ENCODE measurements at places on chromosomes 5 and 9.

GRCh38 chr9:91825422-91825821 is 124.6 kb downstream of the ROR2 start:
- DNase-seq, result no peak

DNA sequence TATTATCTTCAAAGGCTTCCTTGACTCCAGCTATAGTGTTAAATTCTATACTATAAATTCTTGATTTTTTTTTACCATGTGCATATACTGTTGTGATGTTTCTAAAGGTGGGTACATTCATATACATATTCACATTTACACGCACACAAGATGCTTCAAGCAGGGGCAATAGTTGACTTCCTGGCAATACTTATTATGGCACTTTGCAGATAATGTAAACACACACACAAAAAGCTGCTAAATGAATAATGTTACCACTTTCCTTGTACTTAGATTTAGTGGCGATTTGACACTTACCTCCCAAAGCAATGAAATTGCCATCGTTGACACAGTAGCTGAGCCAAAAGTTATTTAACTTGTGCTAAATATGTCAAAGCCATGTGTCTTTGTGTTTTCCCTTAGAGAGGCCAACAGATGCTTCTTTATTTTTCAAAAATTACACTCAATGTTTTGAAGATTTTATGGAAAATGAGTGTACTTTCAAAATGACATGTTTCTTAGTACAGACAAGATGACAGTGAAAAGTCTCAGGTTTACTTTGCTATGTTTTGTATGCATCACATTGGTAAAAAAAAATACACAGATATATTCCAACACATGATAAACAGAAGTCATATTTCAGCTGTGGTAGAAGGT is 12.2 kb upstream of the ERAP2 start:
- DNase-seq, result no peak

DNA sequence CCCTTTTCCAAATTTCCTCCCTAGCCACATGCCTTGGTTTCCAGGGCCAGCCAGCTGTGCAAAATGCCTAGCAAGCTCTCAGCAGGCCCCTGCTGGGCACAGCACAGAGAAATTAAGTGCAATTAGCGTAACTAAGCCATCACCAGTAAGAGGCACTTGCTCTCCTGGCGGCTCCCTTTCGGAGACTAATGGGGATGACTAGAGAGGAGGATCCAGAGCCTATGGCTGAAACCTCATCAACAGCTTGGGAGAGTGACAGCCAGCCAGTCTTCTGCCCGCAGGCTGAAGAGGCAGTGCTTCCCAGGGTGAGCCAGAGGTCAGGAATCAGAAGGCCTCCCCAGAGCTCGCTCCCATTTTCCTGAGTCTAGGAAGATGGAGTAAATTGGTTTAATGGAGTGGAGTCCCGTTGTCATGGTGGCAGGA is 108.4 kb downstream of the KCNIP1 start:
- no peak for DNase-seq

- no peak for DNase-seq
Observed at GRCh38 chr5:144201588-144201987, 30.9 kb downstream of the KCTD16 start.

DNA sequence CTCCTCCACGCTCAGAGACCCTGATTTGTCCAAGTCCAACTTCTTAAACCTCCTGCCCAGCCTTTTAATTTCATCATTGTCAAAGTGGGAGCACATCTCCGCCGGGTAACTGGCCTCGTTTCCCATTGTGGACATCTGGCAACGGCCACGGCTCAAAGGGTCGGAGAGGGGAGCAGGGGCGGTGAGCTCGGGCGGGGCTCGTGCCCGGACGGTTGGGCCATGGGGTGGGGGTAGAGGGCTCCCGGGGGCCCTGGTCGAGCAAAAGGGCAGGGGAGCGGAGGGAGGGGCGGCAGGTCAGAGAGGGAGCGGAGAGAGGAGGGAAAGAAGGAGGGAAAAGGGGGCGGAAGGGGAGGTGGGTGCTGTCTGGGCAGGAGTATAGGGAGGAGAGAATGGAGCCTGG is at the start of gene PPP3R2:
TSS of gene PPP3R2 (minus strand) at position 174 of the 400 bp plus-strand sequence. CDS start at position 126, 48 bp downstream.
- DNase-seq, result no peak

GRCh38 chr5:59560553-59560952 is 333.0 kb downstream of the PDE4D start:
- peak; percentile 54 for DNase-seq

- no peak for DNase-seq
Observed at GRCh38 chr5:154203798-154204578, 13.5 kb downstream of the GALNT10 start.

- peak; percentile 92 for DNase-seq
Observed at GRCh38 chr5:8864053-8864452, 681.8 kb downstream of the SEMA5A start.

GRCh38 chr9:36818965-36819870 is 214.8 kb downstream of the PAX5 start:
- no peak for DNase-seq

GRCh38 chr5:180636016-180636402 is 13.4 kb downstream of the FLT4 start:
- no peak for DNase-seq

DNA sequence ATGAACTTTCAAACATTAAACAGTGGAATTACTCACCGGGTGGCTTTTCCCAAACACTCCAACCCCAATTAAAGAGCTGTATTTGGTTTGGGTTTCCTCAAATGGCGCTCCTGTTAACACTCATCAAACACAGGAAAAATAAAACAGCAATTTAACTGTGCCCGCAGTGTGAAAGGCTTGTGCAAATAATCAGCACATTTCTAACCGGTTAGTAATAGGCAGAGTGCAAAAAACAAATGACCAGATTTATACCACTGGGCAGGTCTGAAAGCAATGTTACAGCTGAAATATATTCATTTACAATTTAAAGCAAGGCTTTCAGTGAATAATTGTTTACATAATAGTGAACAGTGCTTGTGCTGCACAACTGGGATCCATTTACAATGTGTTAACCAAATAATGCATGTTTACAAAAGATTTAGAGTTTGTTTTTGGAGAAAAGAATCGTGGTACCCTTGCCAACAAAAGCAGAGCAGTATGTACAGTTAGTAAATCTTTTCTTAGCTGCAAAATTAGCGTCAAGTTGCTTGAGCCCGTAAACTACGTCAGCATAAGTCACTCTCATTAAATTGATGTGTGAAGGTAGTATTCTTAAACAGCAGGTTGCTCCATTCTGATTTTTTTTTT is 662.9 kb upstream of the ZNF608 start:
- no peak for DNase-seq

DNA sequence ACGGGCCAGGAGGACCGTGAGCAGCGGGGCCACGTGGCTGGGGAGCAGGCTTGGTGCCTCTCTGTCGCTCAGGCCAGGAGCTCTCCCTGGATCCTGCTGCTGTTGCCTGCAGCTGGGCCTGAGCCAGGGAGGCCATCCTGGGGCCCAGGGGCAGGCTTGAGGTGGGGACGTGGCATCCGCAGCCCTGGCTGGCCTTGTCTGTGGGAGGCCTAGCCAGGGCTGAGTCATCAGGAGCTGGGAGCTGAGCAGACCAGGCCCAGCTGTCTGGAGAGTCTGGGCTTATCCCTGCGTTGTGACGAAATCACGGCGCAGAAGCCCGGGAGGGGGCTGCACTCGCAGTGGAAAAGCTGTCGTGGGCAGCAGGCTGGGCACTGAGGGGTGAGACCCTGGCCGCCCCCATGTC is 138.8 kb upstream of the COL5A1 start:
- DNase-seq, result no peak

DNA sequence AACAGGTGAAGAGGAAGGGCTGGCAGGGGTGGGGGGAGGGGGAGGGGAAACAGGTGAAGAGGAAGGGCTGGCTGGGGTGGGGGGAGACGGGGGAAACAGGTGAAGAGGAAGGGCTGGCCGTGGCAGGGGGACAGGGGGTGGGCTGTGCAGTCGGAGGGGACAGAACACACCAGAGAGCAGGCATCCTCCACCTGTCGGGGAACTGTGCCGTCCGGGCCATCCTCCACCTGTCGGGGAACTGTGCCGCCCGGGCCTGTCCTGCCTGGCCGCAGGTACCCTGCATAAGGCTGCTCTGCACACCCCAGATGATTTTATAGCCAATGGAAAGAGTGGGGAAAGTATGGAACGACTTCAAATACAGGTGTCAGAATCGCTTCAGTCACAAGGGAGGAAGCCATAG is 32.5 kb upstream of the PPP1R26 start:
- DNase-seq, result no peak

GRCh38 chr5:176784218-176785165 is 25.9 kb upstream of the UNC5A start:
- peak; percentile 21 for DNase-seq

DNA sequence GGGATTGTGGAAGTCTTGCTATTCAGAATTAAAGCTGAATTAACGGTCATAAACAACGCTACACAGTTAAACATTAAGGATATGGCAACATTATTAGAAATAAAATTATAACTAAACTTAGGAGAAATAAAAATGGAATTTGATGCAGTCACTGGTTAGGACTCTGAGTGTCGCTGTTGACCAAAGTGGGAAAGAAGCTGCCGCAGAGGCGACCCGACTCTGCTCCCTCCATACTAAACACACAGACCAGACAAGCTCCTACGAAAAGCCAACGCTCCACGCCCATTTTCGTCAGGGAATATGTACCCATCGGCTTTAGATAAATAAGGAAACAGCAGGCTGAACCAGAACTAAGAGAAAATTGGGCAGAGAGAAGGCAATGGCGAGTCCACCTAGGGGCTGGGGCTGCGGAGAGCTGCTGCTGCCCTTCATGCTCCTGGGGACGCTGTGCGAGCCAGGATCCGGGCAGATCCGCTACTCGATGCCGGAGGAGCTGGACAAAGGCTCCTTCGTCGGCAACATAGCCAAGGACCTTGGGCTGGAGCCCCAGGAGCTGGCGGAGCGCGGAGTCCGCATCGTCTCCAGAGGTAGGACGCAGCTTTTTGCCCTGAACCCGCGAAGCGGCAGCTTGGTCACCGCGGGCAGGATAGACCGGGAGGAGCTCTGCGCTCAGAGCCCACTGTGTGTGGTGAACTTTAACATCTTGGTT is at the start of gene PCDHGA5:
TSS of gene PCDHGA5 (plus strand) at position 211 of the 709 bp plus-strand sequence. CDS start at position 380, 169 bp downstream.
- DNase-seq, result peak; percentile 20

- DNase-seq, result no peak
Observed at GRCh38 chr5:174733091-174733690, 8.8 kb downstream of the MSX2 start.

- no peak for DNase-seq
Observed at GRCh38 chr9:129080298-129080600, 662 bp upstream of the DOLPP1 start.

DNA sequence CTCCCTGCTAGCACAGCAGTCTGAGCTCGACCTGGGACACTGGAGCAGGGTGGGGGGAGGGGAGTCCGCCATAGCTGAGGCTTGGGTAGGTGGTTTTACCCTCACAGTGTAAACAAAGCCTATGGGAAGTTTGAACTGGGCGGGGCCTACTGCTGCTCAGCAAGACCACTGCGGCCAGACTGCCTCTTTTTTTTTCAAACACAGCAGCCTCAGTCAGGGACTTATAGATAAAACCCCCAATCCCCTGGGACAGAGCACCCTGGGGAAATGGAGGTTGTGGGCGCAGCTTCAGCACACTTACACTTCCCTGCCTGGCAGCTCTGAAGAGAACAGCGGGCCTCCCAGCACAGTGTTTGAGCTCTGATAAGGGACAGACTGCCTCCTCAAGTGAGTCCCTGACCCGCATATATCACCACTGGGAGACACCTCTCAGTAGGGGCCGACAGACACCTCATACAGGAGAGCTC is 151.1 kb upstream of the APC start:
- DNase-seq, result no peak

DNA sequence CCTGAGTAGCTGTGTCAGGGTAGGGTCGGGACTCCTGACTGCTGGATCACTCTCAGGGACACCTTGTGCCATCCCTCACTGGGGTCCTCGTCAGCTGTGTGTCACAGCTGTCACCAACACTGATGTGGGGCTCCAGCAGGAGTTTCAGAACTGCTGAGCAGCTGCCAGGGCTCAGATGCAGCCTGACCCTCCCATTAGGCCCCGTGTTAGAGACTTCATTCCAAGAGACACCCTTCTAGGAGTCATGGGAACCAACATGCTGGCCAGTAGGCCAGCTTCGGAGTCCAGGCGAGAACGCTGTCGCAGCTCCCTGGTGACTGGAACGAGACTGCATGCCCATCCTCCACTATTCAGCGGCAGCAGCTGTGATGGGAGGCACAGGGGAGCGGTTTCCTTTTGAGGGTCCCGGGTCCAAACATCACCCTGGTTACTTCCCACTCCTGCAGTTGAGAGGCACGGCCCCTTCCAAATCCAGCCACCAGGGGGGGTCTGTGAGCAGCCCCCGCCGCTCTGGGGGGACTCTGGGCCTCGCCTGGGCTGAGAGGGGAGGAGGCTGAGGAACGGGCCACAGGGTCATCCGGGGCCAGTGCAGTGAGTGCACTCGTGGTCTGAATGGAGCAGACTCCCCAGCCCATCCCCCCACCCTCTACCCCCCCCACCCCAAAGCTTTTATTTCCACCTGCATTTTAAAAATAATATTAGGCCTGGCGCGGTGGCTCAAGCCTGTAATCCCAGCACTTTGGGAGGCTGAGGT is 12.6 kb upstream of the TCF7 start:
- peak; percentile 71 for DNase-seq
